ENCODE measurements at places on chromosomes 1 and 21. TPM values are rescaled to one million over a fixed set of nuclear protein-coding genes. Genes with fewer than 3 reads are reported as not detected.

GRCh38 chr1:9992910-9993309 is 4.1 kb upstream of the RBP7 start:
- peaks cover 8% of the 10 kb centered on the region for H3K4me1 ChIP-seq
- no peak overlapping the region for H3K4me3 ChIP-seq
- no peak overlapping the region for H3K27ac ChIP-seq
- H3K27me3 ChIP-seq = peaks cover 13% of the 10 kb centered on the region
- H3K36me3 ChIP-seq = no peaks in the 10 kb centered on the region

Gene FALEC
- 1.1 TPM for total RNA-seq

Gene GJB3
- not detected for total RNA-seq

Gene RXFP4
- total RNA-seq = not detected

Gene UMODL1
- total RNA-seq = 0.04 TPM

All from activated B cell treated with CpG ODN at 0.5 μM for 24 hours (primary cell).